Trophoblast cell (in vitro differentiated cells and primary cell): ENCODE measurements at places on chromosomes 5 and 9.

DNA sequence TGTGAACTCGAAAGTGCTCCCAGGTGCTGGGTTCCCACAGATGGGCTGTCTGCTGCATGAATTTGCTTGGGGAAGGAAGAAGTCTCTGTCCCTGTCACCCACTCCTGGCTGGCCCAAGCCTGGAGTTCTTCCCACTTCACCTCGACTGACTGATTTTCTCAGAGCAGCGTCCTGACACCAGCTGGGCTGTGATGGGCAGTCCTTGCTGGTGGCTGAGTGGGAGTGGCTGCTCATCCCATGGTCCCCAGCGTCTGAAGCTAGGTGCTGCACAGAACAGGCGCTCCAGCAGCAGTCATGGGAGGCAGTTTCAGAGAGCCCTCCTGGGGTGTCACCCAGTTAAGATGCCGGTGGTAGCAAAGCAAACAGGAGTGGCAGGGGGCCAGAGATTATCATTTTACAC, 10.1 kb upstream of the NEURL1B start:
- H3K36me3 ChIP-seq: no peaks in the 10 kb centered on the region
- no peak overlapping the region for H3K4me3 ChIP-seq
- no peak overlapping the region for H3K27ac ChIP-seq
- no peaks in the 10 kb centered on the region for H3K27me3 ChIP-seq
- DNase-seq: no peak

DNA sequence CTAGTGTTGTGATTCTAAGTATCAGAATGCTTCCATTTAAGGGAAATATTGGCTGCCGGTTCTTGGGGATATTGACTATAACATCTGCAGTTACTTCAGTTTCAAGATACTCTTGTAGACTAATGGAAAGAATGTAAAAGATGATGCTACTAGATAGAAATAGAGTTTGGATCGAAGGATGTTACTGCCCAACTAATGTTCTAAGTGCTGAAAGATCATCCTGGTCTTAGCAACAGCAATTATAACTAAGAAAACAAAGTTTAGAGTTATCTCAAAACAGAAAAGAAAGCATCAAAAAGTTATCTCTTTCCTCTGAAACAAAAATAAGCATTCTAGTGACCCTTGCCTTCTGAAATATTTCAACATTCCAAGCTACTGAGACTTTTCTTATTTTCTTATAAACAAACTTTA, 49.9 kb downstream of the ITGA1 start:
- DNase-seq: no peak
- no peaks in the 10 kb centered on the region for H3K27me3 ChIP-seq
- no peaks in the 10 kb centered on the region for H3K4me1 ChIP-seq

GRCh38 chr5:2575871-2576270, 175.6 kb downstream of the IRX2 start:
- H3K36me3 ChIP-seq: no peaks in the 10 kb centered on the region
- no peak for DNase-seq
- H3K27ac ChIP-seq: no peak overlapping the region

DNA sequence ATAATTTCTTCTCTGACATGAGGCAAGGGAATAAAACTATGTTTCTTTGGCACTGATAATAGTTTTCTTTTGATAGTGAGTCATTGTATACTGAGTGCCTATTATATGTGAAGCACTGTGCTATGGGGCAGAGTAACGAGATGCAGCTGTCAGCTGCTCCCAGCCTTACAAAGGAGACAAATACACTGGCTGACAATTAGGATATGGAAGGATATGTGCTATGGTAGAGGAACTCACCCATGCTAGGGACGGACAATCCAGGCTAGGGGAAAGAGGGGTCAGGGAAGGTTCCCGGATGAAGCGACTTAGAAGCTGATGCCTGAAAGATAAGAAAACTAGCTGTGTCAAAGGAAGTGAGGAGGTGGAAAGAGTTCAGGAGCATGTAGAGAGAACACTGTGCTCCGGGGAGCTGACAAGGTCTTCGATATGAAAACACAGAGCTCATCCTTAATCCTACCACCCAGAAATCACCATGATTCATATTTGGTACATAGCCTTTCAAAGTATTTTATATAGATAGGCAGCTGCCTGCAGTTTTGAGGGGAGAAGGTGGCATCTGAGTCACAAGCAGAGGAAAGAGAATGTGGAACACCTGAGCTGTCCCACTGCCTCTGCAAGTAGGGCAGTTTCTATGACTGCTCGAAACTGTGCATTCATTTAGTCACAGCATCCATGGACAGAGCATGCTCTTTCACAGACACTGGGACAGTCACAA, 12.1 kb downstream of the BSPRY start:
- H3K27ac ChIP-seq: no peak overlapping the region
- H3K4me1 ChIP-seq: no peaks in the 10 kb centered on the region
- DNase-seq: no peak
- no peaks in the 10 kb centered on the region for H3K27me3 ChIP-seq

- no peak for DNase-seq
- no peaks in the 10 kb centered on the region for H3K27me3 ChIP-seq
- H3K4me3 ChIP-seq: no peak overlapping the region
Observed at GRCh38 chr9:6788162-6789016, 30.6 kb downstream of the KDM4C start.

DNA sequence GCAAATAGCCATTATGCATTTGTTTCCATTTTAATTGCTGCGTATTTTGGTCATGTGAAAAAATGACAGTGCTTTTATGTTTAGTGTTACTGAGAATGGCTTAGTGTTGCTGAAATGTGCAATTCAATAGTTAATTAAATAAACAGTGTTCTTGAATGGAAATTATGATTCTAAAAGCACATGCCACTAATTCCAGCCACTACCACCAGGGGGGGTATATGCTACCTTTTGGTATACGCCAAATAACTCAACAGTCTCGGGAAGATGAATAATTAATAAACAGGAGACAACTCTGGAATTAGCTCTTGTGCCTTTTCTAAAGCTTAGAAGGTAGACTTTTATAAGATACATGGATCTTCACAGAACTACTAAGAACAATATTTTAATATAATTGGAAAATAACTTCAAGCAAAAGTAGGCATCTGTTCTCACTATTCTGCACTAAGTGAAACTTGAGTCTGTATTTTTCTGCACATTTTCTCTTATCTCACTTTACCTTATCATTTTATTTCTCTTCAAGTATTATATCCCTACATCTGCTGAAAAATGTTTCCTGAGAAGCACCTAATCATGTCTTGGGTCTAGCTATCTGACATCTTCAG, 83.5 kb upstream of the MINAR2 start:
- DNase-seq: peak; percentile 88
- H3K27ac ChIP-seq: no peak overlapping the region
- no peaks in the 10 kb centered on the region for H3K27me3 ChIP-seq

DNA sequence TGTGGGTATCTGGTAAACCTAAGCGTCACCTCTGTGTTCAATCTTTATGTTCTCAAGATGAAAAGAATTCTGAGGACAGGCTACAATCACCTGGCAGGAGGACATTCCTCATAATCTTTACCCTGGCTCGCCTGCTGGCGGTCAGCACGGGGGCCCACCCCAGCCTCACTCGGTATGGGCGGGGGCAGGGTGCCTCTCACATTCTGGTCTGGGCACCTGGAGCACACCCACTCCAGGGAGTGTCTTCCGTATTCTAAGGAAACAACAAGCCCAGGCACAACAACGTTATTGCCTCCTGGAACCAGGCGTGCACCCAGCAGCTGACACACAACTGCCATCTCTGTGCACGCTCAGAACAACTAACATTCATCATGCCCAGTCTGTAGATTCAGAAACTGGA, 179.8 kb downstream of the ROR2 start:
- H3K27ac ChIP-seq: no peak overlapping the region
- H3K4me1 ChIP-seq: no peaks in the 10 kb centered on the region
- no peak for DNase-seq
- H3K4me3 ChIP-seq: no peak overlapping the region
- no peaks in the 10 kb centered on the region for H3K36me3 ChIP-seq

DNA sequence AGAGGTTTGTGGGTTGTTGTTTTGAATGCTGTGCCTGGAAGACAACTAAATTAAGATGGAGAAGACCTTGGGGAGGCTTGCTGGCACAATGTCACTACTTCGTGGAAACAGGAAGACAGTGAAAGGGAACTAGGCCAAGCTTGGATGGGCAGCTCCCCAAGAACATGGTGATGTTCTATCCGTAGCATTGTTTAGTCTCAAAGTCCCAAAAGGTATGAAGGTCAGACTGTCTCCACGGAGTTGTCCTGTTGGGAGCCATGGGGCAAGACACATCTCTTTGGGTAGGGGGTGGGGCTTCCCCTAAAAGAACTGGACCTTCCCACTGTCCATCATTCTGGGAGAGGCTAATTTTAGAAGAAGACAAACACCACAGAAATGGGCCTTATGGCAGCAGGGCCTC, 140.5 kb downstream of the ENTREP1 start:
- H3K4me3 ChIP-seq: no peak overlapping the region
- H3K27me3 ChIP-seq: no peaks in the 10 kb centered on the region
- no peaks in the 10 kb centered on the region for H3K36me3 ChIP-seq
- DNase-seq: no peak

- H3K4me3 ChIP-seq: no peak overlapping the region
- no peak for DNase-seq
- H3K27ac ChIP-seq: no peak overlapping the region
- no peaks in the 10 kb centered on the region for H3K36me3 ChIP-seq
- H3K27me3 ChIP-seq: no peaks in the 10 kb centered on the region
Observed at GRCh38 chr5:127320032-127320965, 29.7 kb downstream of the MEGF10 start.

GRCh38 chr5:32852976-32853375, 141.9 kb downstream of the NPR3 start:
- H3K27me3 ChIP-seq: no peaks in the 10 kb centered on the region
- peaks cover 2% of the 10 kb centered on the region for H3K4me1 ChIP-seq
- H3K4me3 ChIP-seq: no peak overlapping the region
- no peaks in the 10 kb centered on the region for H3K36me3 ChIP-seq
- DNase-seq: no peak

- no peaks in the 10 kb centered on the region for H3K27me3 ChIP-seq
- no peak overlapping the region for H3K27ac ChIP-seq
- H3K4me1 ChIP-seq: peaks cover 13% of the 10 kb centered on the region
- no peak overlapping the region for H3K4me3 ChIP-seq
Observed at GRCh38 chr5:172802567-172803176, 31.4 kb upstream of the ERGIC1 start.

- no peak overlapping the region for H3K27ac ChIP-seq
- peaks cover 3% of the 10 kb centered on the region for H3K4me1 ChIP-seq
- H3K36me3 ChIP-seq: no peaks in the 10 kb centered on the region
- H3K27me3 ChIP-seq: no peaks in the 10 kb centered on the region
Observed at GRCh38 chr5:55852503-55852902, 1.3 kb downstream of the IL31RA start.

GRCh38 chr9:97480749-97481148, 20.7 kb upstream of the TMOD1 start:
- no peaks in the 10 kb centered on the region for H3K4me1 ChIP-seq
- no peaks in the 10 kb centered on the region for H3K36me3 ChIP-seq
- no peak overlapping the region for H3K4me3 ChIP-seq

GRCh38 chr5:168786147-168786546, 207.0 kb upstream of the PANK3 start:
- H3K27me3 ChIP-seq: no peaks in the 10 kb centered on the region
- H3K36me3 ChIP-seq: peaks cover 21% of the 10 kb centered on the region
- H3K4me3 ChIP-seq: no peak overlapping the region

DNA sequence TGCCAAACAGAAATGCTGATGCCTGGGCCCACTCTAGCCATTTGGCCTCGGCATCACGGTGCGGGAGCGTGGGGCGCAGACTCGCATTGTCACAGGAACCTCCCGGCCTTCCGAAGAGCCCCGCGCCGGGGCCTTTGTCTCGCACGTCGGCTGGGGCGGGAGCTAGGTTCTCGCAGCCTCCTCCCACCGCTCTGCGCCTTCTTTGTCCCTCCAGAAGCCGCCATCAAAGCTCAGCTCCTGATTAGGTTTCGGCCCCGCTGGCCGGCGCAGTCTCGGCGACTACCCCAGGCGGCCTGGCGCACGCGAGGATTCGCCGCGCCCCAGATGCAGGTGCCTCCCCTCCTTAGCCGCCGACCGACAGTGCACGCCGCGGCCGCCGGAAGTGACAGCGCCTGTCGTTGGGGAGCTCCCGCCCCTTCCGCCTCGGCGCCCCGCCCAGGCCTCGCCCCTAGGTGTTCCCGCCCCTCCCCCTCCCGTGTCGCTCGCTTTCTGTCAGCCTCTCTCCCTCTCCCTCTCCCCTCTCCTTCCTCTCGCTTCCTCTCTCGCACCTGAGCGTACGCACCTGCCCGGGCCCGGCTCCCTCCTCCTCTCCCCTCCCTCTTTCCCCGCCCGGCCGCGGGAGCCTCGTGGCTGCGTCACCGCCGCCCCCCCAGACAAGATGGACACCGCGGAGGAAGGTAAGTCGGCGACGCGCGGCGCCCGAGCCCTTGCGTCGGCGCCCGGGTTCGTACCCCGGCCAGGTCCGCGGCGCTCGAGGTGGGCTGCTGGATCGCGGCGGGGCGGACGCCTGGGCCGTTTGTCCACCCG, at the start of gene MARCHF6:
Gene MARCHF6, plus strand, starts transcription at position 455 of the 807 bp plus-strand sequence. Its CDS starts 204 bp downstream, at position 659.
- H3K36me3 ChIP-seq: no peaks in the 10 kb centered on the region
- H3K4me1 ChIP-seq: no peaks in the 10 kb centered on the region
- H3K4me3 ChIP-seq: peak within 1 kb of the TSS; percentile 94

DNA sequence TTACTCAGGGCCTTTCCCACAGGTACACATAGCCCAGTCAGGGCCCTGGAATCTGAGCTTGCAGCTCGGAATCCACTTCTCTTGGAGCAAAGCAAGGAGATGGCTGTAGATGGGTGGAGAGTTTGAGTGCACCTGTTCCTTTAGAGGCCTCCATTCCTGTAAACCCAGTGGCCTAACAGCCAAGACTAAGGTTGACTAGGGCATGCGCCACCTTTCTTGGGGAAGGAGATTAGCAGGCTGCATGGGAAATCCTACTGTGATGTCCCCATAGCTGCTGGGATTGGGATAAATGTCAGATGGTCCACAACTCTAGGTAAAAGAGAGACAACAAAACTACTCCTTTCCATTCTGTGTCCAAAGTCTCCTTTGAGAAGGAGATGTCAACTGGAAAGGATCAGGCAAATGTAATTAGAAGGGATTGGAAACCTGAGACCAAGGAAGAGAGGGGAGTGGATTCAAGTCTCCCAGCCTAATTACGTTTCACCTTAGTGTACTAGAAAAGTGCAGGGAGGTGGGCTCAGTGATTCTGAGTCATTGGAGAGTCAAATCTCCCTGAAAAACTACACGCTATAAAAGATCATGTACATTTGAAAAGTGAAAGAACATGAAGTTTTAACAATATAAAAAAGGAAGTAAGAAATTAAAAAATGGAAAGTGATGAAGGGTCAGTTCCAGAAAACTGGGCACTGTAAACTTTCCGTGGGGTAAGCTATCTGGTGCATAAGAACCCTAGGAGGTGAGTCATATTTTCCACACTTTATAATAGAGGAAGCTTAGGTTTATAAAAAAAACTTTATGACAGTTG, 104.2 kb downstream of the SEC61B start:
- DNase-seq: peak; percentile 23
- no peaks in the 10 kb centered on the region for H3K4me1 ChIP-seq
- no peak overlapping the region for H3K4me3 ChIP-seq
- H3K27ac ChIP-seq: no peak overlapping the region

DNA sequence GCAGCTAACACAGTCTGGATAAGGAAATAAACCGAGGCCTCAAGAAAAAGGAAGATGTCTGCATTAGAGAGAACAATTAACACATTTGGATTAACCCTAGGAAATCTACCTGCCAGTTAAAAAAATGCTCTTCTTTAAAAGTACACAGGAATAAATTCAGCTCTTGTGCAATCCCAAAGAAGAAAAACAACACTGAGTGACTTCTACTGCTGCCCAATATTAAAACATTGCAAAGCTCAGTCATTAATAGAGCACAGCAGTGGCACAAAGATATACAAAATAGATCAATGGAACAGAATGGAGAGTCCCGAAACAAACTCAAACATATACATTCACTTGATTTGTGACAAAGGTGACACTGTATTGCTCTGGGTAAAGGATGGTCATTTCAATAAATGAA, 119.7 kb downstream of the GNAQ start:
- H3K27me3 ChIP-seq: no peaks in the 10 kb centered on the region
- no peak overlapping the region for H3K27ac ChIP-seq
- H3K36me3 ChIP-seq: no peaks in the 10 kb centered on the region
- H3K4me3 ChIP-seq: no peak overlapping the region
- DNase-seq: no peak
